Activated CD4-positive, alpha-beta T cell treated with anti-CD3 and anti-CD28 coated beads, Interleukin-2, amount 50 U/mL, for 16 hours (primary cell): ENCODE measurements at places on chromosomes 5 and 9.

DNA sequence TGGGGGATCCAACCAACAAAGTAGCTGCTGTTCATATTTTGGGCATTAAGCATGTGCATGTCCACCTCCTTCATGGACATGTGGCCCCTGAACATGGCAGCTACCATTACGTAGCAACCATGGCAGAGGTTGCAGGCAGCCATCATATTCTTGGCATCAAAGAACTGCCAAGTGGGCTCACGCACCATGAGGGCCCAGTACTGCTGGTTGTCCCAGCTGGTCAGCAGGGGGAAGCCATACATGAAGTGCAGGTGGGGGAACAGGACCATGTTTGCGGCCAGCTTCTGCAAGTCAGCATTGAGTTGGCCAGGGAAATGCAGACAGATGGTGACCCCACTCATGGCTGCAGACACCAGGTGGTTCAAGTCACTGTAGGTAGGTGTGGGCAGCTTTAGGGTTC lies 9.5 kb downstream of the MTAP start:
- no peak for DNase-seq

- DNase-seq: no peak
Measured at GRCh38 chr9:81146684-81147337, 542.5 kb downstream of the TLE1 start.

DNA sequence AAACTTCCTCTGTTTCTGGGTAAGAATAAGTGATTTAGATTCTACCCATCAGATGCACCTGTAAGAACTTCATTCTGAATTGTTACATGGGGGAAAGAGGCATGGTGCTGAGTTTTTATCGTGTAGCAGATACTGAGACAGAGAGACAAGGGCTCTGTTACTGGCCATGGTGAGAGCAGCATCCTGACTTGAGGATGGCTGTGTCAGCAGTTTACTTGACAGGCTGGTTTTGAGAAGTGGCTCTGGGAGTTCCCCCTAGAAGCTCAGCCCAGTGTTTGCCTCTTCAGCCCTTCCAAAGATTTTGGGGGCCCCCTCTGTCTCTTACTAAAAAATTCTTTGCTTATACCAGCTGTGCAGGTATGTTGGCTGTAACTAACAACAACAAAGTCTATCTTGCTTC lies 510.5 kb downstream of the LRRC70 start:
- DNase-seq: no peak

DNA sequence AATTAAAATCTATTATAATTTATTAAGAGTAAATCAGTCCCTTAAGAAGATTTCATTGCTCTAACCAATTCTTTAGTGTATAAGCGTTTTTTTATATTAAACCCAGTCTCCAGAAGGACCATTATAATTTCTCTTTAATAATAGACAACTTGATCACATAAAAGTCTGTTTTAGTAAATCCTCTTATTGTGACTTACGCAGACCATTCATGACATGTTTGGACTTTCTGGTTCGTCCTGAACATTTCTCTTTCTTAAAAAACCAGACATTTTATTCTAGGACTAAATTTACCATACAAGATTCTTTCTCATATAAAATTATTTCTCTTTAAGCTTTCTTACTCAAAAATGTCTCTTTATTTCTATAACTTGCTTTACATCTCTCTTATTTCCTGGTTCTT lies 196.2 kb upstream of the RAI14 start:
- no peak for DNase-seq

GRCh38 chr9:110543631-110544051 lies 35.9 kb downstream of the SVEP1 start:
- no peak for DNase-seq

- DNase-seq: no peak
Measured at GRCh38 chr5:55853041-55853670, 2.0 kb downstream of the IL31RA start.

DNA sequence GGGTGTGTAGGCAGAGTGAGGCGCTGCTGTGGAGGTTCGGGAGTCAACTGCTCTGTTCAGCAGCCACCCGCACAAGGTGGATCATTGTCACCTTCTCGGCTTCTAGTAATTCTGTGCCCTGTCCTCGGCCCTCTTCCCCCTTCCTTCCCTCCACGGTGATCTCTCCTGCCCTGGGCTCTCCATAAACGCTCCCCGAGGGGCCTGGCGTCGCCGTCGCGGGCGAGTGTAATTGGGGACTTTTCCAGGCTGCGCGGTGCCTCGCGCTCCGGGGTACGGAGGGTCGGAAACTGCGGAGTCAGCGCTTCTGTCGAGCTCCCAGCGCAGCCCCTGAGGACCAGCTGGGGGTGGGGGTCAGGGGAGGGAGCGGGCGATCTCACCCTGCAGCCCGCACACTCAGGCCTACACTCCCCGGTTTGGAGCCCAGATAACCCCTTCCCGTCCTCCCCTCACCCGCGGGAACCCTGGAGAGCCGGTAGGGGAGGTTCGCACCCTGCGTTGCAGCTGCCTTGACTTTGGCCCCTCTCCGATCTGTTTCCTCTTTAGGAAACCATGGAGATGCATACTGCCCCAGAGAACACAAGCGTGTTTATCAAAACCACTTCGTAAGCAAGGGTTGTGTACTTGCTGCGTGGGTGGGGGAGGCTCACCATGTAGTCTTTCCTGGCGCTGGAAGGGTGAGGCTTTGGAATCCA lies 188.3 kb upstream of the ZNF618 start:
- no peak for DNase-seq

GRCh38 chr5:63928451-63928850 lies 33.8 kb downstream of the HTR1A start:
- DNase-seq: no peak

DNA sequence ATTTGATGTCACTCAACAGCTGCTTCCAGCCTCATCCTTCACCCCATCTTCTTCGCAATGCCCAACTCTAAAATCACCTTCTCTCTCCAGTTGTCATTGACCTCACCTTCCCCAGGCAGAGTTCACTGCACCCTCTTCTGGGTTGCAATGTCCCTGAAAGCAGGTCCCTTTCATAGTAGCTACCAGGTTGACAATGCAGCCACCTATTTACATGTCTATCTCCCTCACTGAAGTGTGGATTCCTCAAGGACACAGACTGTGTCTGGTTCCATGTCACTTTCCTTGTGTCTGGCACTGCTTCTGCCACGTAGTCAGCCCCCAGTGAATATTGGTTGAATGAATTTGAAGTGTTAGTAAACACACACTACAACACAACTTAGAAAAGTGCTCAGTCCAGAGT lies 445.5 kb upstream of the WWC1 start:
- DNase-seq: no peak

GRCh38 chr9:137078701-137079400 lies 1.5 kb downstream of the UAP1L1 start:
- DNase-seq: no peak

DNA sequence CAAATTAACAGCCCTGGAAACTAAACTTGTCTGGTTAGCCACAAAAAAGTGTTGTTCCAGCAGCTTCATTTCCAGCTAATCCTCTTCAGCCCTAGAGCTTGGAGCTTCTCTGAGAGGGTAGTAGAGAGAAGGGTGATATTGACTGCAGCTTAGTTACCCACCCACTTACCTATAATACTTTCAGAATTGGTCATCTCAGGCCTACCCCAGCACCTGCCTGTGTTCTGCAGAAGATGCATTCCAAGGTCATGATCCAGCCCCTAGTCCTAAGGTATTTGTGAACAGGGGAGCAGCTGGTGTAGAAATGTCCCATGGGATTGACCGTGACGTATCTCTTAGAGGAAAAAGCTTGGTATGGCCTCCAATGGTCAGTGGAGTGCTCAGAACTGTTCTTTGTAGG lies 289.0 kb downstream of the NR3C1 start:
- no peak for DNase-seq
